Peyer's patch (tissue), 4 donors: ENCODE measurements at places on chromosomes 12 and 14.

DNA sequence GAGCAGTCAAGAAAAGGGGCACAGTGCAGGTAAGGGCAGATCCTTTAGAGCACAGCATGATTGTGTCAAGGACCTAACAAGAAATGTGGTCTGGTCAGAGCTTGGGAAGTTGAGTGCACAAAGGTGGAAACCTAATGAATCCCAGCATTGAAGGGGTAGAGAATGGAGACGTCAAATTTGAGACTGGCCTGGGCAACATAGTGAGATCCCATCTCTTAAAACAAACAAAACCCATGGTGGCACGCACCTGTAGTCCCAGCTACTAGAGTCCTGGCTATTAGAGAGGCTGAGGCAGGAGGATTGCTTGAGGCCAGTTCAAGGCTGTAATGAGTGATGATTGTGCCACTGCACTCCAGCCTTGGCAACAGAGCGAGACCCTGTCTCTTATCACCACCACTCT, 37.0 kb upstream of the CCDC88C start:
- H3K4me3 ChIP-seq, result no peak overlapping the region
- H3K4me1 ChIP-seq, result no peaks in the 10 kb centered on the region
- H3K27ac ChIP-seq, result no peak overlapping the region
- no peaks in the 10 kb centered on the region for H3K27me3 ChIP-seq
- DNase-seq, result no peak

- no peak overlapping the region for H3K4me3 ChIP-seq
- H3K27ac ChIP-seq, result peak overlapping the region; percentile 38
- H3K36me3 ChIP-seq, result no peaks in the 10 kb centered on the region
- no peaks in the 10 kb centered on the region for H3K4me1 ChIP-seq
These were observed 6.0 kb downstream of the KRT2 start for GRCh38 chr12:52645982-52646381.

DNA sequence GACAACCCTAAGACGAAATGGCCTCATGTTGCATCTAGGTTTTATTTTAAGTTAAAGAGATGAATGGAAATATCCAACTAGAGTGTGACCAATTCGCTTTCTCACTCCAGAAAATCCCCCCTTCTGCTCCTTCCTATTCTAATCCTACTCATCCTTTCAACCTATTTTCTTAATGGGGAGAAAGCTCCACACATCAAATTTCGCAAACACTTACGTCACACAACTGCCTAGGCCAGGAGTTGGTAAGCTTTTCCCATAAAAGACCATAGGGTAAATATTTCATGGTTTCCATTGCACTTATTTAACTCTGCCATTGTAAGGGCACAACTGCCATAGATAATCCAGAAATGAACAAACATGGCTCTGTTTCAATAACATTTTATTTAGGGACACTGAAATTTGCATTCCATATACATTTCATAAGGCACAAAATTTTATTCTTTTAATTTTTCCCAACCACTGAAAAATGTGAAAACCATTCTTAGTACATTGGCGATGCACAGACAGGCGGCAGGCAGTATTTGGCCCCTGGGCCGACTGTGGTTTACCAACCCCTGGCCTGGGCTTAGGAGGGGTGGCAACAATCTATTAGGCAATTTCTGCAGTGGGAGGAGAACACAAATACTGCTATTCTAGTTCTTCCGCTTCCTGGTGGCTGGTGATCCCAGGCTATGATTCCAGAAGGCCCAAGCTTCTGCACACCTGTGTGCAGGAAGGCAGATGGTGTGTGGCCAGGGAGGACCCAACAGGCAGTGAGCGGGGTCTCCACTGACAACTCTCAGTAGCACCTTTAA, 67.2 kb upstream of the FOXN3 start:
- no peak overlapping the region for H3K4me3 ChIP-seq
- DNase-seq, result no peak
- no peaks in the 10 kb centered on the region for H3K4me1 ChIP-seq
- no peaks in the 10 kb centered on the region for H3K27me3 ChIP-seq

DNA sequence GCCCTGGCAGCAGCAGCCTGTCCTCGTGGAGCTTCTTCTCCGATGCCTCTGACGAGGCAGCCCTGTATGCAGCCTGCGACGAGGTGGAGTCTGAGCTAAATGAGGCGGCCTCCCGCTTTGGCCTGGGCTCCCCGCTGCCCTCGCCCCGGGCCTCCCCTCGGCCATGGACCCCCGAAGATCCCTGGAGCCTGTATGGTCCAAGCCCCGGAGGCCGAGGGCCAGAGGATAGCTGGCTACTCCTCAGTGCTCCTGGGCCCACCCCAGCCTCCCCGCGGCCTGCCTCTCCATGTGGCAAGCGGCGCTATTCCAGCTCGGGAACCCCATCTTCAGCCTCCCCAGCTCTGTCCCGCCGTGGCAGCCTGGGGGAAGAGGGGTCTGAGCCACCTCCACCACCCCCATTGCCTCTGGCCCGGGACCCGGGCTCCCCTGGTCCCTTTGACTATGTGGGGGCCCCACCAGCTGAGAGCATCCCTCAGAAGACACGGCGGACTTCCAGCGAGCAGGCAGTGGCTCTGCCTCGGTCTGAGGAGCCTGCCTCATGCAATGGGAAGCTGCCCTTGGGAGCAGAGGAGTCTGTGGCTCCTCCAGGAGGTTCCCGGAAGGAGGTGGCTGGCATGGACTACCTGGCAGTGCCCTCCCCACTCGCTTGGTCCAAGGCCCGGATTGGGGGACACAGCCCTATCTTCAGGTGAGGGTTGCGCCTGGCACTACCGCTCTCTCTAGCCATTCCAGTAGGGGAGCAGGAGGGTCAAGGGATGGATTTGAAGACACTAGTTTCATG, 2.1 kb downstream of the NFATC4 start:
- no peak overlapping the region for H3K4me3 ChIP-seq
- no peak overlapping the region for H3K27ac ChIP-seq
- H3K4me1 ChIP-seq, result no peaks in the 10 kb centered on the region
- H3K36me3 ChIP-seq, result no peaks in the 10 kb centered on the region

- H3K4me1 ChIP-seq, result no peaks in the 10 kb centered on the region
- H3K27me3 ChIP-seq, result no peaks in the 10 kb centered on the region
- H3K4me3 ChIP-seq, result no peak overlapping the region
- no peaks in the 10 kb centered on the region for H3K36me3 ChIP-seq
- H3K27ac ChIP-seq, result no peak overlapping the region
These were observed 10.3 kb downstream of the TGFB3 start for GRCh38 chr14:75971509-75971908.

- DNase-seq, result no peak
- no peaks in the 10 kb centered on the region for H3K36me3 ChIP-seq
- no peaks in the 10 kb centered on the region for H3K27me3 ChIP-seq
- no peak overlapping the region for H3K27ac ChIP-seq
- H3K4me1 ChIP-seq, result no peaks in the 10 kb centered on the region
These were observed 5.2 kb downstream of the TMTC1 start for GRCh38 chr12:29778531-29778930.

- peak; percentile 92 for DNase-seq
- H3K36me3 ChIP-seq, result no peaks in the 10 kb centered on the region
- H3K27me3 ChIP-seq, result no peaks in the 10 kb centered on the region
- H3K4me1 ChIP-seq, result no peaks in the 10 kb centered on the region
- no peak overlapping the region for H3K4me3 ChIP-seq
These were observed 9.6 kb upstream of the RPAP3 start for GRCh38 chr12:47715393-47715876.

- H3K4me3 ChIP-seq, result no peak overlapping the region
- DNase-seq, result no peak
- H3K4me1 ChIP-seq, result no peaks in the 10 kb centered on the region
- H3K27ac ChIP-seq, result no peak overlapping the region
- H3K27me3 ChIP-seq, result no peaks in the 10 kb centered on the region
These were observed 205.0 kb upstream of the CDKN3 start for GRCh38 chr14:54191846-54192245.

DNA sequence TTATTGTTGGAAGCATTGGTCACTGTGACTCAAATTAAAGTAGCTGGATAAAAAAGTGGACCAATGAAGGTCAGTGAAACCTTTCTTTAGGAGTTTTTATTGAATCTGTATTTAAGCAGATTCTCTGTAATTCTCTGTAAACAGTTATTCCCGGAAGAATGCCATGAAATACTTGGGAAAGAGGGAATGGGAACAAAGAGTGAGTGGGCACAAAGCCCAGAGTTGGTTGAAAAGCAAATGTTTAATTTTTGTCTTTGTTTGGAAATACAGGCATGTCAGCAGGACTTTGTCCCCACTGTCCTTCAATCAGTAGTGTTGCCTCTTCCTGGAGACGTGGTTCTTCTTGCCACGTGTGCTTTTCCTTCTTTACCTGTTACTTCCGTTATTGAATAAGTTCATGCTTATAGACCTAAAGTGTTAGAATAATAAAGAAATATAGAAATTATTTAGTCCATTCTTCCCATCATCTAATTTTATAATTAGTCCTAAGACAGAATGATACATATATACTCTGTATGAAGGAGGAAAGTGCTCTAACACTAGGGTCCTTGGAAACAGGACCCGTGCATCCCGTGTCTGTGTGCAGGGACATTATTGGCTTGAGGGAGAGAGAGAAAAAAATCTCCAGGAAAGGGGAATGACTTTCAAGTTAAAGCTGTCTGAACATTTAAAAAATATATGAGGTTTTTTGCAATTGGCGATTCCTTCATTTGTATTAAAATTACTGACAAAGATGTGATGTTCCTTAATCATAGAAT, 2.0 kb upstream of the ANG start:
- peak overlapping the region; percentile 95 for H3K27ac ChIP-seq
- no peaks in the 10 kb centered on the region for H3K4me1 ChIP-seq
- H3K27me3 ChIP-seq, result no peaks in the 10 kb centered on the region
- H3K36me3 ChIP-seq, result no peaks in the 10 kb centered on the region
- no peak overlapping the region for H3K4me3 ChIP-seq

DNA sequence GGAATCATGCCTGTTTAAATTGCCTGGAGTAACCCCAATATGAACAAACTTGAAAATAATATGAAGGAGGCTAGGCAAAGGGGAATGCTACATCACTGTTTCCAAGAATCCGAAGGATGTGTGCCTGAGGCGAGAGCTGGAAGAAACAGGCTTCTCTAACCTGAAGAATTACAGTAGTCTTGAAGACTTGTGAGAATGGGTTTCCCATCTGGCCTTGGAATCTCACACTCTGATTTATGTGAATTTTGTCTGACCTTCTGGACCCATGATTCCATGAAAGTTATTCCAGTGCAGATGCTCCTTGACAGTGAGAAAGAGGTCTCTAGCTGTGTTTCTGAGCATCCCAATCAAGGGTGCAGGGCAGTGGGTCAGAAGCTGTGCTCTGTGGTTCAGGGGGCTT, 122.1 kb upstream of the PARP11 start:
- H3K4me3 ChIP-seq, result no peak overlapping the region
- no peak overlapping the region for H3K27ac ChIP-seq
- no peaks in the 10 kb centered on the region for H3K4me1 ChIP-seq
- DNase-seq, result no peak

DNA sequence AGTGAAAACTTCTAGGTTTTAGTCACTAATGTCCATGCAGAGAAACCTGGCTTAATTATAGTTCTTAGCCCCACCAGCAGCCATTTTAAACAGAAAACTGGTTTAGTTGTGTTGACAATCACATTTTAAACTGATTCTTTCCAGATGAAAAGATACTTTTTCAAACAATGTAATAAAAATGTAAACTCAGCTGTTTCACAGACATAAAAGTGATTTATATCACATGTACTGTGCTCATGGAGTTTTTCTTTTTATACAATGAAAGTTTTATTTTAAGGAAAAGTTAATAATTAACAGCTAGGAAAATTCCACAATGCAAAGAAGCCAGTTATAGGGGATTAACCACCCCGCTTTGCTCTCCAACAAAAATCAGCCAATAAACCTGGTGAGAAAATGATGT, 129.7 kb downstream of the PAX9 start:
- H3K36me3 ChIP-seq, result no peaks in the 10 kb centered on the region
- no peaks in the 10 kb centered on the region for H3K27me3 ChIP-seq
- DNase-seq, result no peak
- H3K27ac ChIP-seq, result no peak overlapping the region
- no peaks in the 10 kb centered on the region for H3K4me1 ChIP-seq

DNA sequence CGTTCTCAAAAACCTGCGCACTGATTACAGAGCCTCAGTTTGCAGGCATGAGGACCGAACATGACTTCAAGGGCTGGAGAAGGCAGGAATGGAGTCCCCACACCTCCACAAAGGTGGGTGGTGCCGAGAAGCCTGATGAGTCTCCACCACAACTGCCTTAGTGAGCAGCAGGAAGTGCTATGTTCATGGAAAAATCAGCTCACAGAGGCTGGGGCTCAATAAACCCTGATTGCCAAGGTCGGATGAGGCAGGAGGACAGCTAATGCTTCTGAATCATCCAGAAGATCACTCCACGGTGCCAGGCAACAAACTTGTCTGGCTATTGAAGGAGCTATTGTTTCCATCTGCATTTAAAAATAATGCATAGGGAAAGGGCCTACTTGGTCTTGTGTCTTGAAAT, 31.1 kb downstream of the APPL2 start:
- no peaks in the 10 kb centered on the region for H3K36me3 ChIP-seq
- no peaks in the 10 kb centered on the region for H3K27me3 ChIP-seq
- no peak for DNase-seq
- H3K4me3 ChIP-seq, result no peak overlapping the region
- no peak overlapping the region for H3K27ac ChIP-seq

- H3K4me1 ChIP-seq, result no peaks in the 10 kb centered on the region
- no peaks in the 10 kb centered on the region for H3K36me3 ChIP-seq
- DNase-seq, result no peak
- H3K27ac ChIP-seq, result no peak overlapping the region
- no peak overlapping the region for H3K4me3 ChIP-seq
These were observed 14.1 kb upstream of the ASIC1 start for GRCh38 chr12:50043308-50043707.
